Activated T-cell treated with anti-CD3 and anti-CD28 coated beads, Interleukin-2, amount 50 U/mL, for 48 hours (primary cell): ENCODE measurements at places on chromosomes 12 and 14.

DNA sequence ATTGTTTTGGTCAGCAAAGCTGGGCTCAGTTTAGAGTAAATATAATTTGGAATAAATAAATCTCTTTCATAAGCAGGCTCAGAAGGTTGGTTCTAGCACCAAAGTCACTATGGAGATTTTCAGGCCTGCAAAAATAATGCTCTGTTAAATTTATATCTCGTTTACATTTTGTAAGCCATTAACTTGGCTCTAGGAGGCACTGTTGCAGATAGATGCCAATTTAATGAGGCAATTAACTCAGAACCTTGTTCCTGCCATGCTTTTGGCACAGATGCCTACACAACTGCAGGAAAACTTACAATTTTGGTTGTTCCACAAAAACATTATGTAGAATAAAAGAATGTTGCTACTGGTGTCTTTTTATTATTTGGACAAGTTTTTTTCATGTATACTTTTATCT is 428.1 kb downstream of the FLRT2 start:
- no peak for DNase-seq

DNA sequence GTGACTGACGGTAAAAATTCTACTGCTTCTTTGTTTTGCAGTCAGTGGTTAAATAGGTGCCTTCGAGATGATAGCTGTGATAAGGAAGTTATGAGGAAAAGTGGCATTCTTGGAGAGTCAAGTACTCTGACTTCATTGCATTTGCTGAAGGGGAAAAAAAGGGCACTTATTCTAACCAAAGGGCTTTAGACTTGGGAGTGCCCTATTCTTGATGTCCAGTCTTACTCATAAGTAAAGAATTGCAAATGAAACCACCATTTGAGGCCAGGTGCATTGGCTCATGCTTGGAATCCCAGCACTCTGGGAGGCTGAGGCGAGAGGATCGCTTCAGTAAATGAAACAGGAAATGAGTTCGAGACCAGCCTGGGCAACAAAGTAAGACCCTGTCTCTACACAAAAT is 40.3 kb downstream of the BRAP start:
- DNase-seq, result no peak

DNA sequence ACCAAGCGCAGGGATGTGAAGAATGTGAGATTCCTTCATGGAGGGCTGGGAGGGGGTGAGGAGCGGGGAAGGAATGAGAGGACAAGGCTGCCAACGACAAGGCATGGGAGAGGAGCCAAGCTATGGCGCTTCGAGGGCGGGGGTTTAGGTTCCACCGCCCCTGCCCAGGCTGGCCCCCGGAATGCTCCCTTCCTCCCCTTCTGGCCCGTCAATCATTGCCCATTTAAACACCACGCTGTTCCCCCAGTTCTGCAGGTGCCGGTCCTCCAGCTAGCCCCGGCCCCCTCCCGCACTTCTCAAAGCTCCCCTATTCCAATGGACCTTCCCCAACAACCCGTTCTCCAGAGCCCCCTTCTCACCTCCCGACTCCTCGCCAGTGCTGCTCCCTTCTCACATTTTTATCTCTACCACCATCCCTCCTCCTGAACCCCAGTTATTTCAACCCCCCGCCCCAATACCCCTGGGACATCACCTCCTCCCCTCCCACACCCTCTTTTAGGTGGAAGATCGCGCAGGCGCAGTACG is 428 bp downstream of the RNF41 start:
- DNase-seq, result no peak

GRCh38 chr12:968545-968944 is 19.1 kb upstream of the RAD52 start:
- DNase-seq, result no peak

- no peak for DNase-seq
These were observed 14.0 kb downstream of the LRTM2 start for GRCh38 chr12:1834186-1834925.

DNA sequence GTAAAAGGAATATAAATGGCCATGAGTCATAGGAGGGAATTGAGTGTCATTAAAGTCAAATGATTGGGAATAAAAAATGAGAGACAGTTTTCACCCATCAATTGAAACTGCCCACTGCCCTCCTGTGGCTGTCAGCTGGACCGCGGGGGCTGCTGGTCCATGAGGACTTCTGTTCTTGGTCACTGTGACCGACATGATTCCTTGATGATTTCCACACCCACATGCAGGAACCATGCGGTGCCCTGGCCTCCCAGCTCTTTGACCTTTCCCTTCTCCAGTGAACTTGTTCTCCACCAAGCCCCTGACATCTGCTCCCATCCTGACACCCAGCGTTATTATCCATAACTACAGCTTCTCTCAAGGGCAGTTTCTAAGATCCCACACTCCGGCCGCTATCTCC is 48.4 kb downstream of the C12orf75 start:
- no peak for DNase-seq

DNA sequence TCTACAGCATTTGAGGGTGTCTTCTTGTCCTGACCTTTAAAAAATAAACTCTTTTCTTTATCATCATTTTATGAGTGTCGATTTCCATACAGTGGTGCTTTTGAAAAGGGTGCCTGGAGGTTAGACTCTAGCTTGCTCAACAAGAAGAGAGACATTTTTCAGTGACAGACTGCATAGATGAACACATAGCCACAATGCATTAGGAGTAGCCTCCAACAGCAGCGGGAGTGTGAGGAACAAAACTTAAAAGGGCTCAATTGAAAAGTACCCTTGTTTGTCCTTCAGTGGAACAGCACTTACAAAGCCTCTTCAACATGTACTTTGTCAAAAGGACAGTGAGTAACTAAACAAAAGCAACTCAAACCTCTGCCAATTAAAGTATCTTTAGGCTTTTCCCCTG is 119.3 kb downstream of the SOX5 start:
- no peak for DNase-seq

GRCh38 chr12:92600052-92600451 is 102.7 kb upstream of the PLEKHG7 start:
- DNase-seq, result no peak

GRCh38 chr14:49014476-49014875 is 571.7 kb downstream of the RPS29 start:
- no peak for DNase-seq

DNA sequence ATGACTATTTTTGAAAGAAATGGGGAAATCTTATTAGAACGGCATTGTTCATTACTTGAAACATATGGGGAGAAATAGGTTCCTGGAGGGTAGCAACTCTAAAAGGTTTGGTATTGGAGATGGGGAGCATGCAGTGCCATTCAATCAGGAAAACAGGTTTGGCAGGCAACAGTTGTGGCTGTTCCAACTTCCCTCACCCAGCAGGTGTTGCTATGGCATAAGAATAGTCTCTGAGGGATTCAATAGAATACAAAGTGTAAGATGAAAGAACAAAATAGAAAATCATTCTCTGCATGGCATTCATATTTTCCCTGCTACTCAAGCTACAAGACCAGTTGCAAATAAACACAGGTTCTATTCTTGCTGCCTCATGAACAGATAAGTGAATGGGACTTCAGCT is 393.3 kb upstream of the RPL10L start:
- no peak for DNase-seq

GRCh38 chr14:56687123-56687522 is 107.5 kb downstream of the TMEM260 start:
- DNase-seq, result no peak

- no peak for DNase-seq
These were observed 170.6 kb downstream of the CRADD start for GRCh38 chr12:93847517-93848474.

DNA sequence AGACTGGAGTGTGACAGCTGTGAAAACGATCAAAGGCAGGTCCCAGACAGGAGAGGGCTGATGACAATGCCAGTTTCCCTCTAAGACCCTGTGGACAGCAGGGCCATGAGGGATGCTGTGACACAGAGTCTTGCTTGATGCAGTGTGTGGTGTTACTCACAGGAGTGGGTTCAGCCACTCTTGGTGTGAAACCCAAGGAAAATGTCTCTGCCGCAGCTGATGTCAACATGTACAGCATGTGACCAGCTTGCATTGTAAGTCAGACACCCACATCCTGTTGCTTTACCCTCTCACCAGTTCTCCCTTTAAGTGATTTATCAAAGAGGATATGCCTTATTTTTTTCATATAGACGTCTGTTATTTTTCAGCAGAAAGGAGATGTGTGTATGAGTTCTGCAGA is 268.6 kb downstream of the BTG1 start:
- peak; percentile 74 for DNase-seq

DNA sequence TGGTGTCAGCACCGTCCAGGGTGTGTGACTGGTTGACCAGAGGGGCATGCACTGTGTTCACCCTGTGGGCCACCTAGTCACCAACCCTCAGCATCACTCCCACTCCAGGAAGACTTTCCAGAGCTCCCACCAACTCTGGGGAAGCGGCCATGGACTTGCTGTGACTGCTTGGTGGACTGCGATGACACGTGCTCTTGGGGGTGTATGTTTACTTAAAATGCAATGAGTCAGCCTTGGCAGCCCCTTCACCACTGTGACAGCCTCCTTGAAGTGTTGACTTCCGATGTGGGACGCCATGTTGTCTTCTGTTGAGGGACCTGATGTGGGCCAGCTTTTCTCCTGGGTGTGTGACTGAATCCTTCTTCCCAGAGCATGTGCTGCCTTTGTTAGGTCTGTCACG is 151.1 kb upstream of the RTL1 start:
- DNase-seq, result no peak
